Skeletal muscle tissue (tissue), 5 donors: ENCODE measurements at places on chromosomes 16 and 17. TPM values are rescaled to one million over a fixed set of nuclear protein-coding genes. Genes with fewer than 3 reads are reported as not detected.

KRTAP2-1 gene
- total RNA-seq, result not detected

CCDC154 gene
- total RNA-seq, result under 0.01 TPM

P3H4 gene
- 31.8 TPM for total RNA-seq

CEP112 gene
- 16.2 TPM for total RNA-seq

DNAH17 gene
- under 0.01 TPM for total RNA-seq

ODAD4 gene
- total RNA-seq, result 1.0 TPM

EIF3C gene
- 197 TPM for total RNA-seq

FADS6 gene
- not detected for total RNA-seq

GPR179 gene
- not detected for total RNA-seq

KRT16 gene
- 0.52 TPM for total RNA-seq

FBXW10B gene
- 0.52 TPM for total RNA-seq

CDIP1 gene
- 7.8 TPM for total RNA-seq

ITGAL gene
- total RNA-seq, result 4.2 TPM

MT4 gene
- not detected for total RNA-seq

TBC1D3I gene
- total RNA-seq, result under 0.01 TPM

ALDH3A2 gene
- total RNA-seq, result 63.7 TPM

MT1E gene
- 18.8 TPM for total RNA-seq

DNAH2 gene
- 0.52 TPM for total RNA-seq

BEAN1 gene
- total RNA-seq, result not detected

RFNG gene
- 16.7 TPM for total RNA-seq

TXNL4B gene
- total RNA-seq, result 9.9 TPM

TBC1D3 gene
- total RNA-seq, result not detected

LGALS9B gene
- not detected for total RNA-seq

G6PC1 gene
- total RNA-seq, result not detected

SYCE1L gene
- 0.52 TPM for total RNA-seq

SLFN12L gene
- 0.52 TPM for total RNA-seq

PIGL gene
- total RNA-seq, result 12.5 TPM

CDH1 gene
- total RNA-seq, result 3.7 TPM

HID1 gene
- total RNA-seq, result 3.7 TPM

APOBR gene
- under 0.01 TPM for total RNA-seq

MYOCD gene
- 0.52 TPM for total RNA-seq

MRPL38 gene
- total RNA-seq, result 32.9 TPM

HP gene
- 11.5 TPM for total RNA-seq

HOXB8 gene
- total RNA-seq, result not detected

CD300LF gene
- 0.52 TPM for total RNA-seq

CRHR1 gene
- 0.52 TPM for total RNA-seq

SP6 gene
- total RNA-seq, result under 0.01 TPM

C17orf50 gene
- not detected for total RNA-seq

NAGPA gene
- total RNA-seq, result 5.2 TPM

KRTAP1-5 gene
- not detected for total RNA-seq

GJD3 gene
- total RNA-seq, result 0.52 TPM

CHAD gene
- 1.6 TPM for total RNA-seq

CTRB2 gene
- not detected for total RNA-seq

RPL38 gene
- 4,876 TPM for total RNA-seq

CAPNS2 gene
- not detected for total RNA-seq

TBC1D26 gene
- total RNA-seq, result 1.6 TPM

KRTAP4-6 gene
- total RNA-seq, result not detected

NUBP1 gene
- 33.4 TPM for total RNA-seq

KRT20 gene
- total RNA-seq, result not detected

PPP1R27 gene
- 35.0 TPM for total RNA-seq

UTS2R gene
- 1.6 TPM for total RNA-seq

MT1F gene
- total RNA-seq, result not detected

HSD11B2 gene
- 2.6 TPM for total RNA-seq

HOXB1 gene
- total RNA-seq, result not detected

NPIPA8 gene
- total RNA-seq, result 1.0 TPM

COPS3 gene
- 89.2 TPM for total RNA-seq

C1QTNF8 gene
- total RNA-seq, result not detected

C17orf100 gene
- total RNA-seq, result not detected
